Epithelial cell of proximal tubule (primary cell): ENCODE measurements at places on chromosomes 5 and 9.

DNA sequence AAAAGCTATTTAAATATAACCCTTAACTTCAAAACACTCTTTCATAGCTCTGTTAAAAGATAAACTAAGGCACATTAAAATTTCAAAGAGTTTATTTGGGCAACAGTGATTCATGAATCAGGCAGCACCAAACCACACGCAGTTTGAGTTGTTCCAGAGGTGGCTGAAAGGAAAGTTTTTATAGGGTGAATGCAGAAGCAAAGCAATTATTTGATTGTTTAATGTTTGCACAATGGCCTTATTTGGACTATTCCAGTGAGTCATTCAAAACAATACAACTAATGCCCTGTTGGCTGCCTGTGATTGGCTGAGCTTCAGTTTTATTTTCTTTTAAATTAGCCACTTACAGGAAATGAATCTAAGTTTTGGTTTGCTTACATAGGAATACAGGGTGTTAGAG, 125.3 kb downstream of the CEP120 start:
- DNase-seq, result no peak

GRCh38 chr5:150168864-150169263, 2.3 kb downstream of the CDX1 start:
- no peak for DNase-seq

GRCh38 chr5:36523926-36524325, 82.5 kb upstream of the SLC1A3 start:
- DNase-seq, result no peak

GRCh38 chr5:139747583-139748504, 47.8 kb upstream of the PSD2 start:
- DNase-seq, result no peak

- no peak for DNase-seq
Measured at GRCh38 chr9:81964218-81965171, 21.2 kb downstream of the SPATA31D3 start.

DNA sequence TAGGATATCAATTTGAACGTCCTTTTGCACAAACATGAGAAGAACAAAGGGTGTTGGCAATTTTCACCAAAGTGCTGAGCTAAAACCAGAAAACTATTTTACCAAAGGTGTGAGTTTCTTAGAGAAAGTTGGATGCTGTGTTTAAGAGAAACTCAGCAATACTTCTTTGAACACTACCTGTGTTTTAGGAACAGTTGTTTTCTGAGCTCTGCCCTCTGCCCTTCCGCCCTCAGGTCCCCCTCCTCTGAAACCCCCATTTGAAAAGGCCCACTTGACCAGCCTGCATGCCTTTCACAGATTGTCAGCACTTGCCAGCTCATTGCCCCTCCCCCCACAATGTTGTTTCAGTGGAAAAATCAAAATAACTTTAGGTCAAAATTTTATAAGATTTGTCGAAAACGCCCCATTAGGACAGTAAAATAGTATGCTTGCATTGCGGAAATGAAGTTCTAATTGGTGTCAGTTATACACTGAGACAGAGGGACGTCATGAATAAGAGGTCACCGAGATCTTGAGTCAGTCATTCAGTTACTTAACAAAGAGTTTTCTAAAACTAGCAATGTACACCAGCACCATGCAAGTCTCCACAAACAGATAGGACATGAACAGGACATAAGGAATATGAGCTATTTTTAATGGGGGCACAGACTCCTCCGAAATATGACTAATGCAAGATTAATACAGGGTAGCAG, 61.9 kb upstream of the IL7R start:
- no peak for DNase-seq

DNA sequence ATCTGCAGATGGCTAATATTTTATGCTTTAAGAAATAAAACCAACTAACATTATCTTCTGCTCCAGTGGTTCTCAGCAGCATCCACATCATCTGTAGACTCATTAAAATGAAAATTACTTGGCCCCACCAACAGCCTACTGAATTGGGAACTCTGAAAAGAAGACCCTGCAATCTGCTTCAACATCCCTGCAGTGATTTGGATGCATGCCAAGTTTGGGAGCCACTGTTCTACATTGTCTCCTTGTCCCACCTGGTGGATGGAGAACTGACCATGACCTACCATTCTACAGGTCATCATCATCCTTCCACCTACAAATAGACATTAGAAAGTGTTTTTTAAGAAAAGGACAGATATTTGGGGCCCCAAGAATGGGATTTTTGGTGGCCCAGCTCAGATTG, 71.1 kb downstream of the ACER2 start:
- no peak for DNase-seq

DNA sequence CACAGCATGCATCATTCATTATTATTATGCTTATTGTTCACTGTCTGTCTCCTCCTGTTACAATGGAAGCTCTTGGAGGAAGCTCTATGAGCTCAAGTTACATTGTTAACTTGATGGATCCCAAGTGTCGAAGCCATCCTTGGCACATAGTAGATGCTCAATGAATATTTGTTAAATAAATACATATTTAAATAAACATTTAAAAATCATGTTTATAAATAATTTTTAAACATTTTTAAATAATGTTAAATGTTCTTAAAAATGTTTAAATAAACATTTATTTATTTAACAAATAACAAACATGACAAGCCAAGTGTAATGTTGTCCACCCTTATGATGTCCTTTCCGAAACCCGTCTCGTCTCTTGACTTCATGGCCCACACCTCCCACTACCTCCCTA, 69.5 kb downstream of the USP20 start:
- no peak for DNase-seq

DNA sequence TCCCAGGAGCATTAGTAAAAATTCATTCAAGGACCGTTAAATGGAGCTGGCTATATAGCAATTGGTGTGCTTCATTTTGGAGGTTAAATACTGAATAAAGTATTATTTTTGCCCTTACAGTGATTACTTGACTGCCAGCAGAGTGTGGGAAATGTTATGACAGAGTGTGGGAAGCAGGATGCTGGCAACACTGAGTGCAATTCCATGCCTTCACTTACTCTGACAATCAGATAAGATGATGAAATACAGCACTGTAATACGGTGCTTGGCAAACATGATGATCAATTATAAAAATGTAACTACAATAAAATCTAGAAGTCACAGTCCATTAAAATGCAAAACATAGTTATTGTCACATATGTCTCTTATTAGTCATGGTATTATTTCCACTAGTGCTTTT, 651.3 kb downstream of the PTPRD start:
- no peak for DNase-seq

- DNase-seq, result no peak
Measured at GRCh38 chr9:126842977-126843799, 17.3 kb upstream of the ZBTB34 start.

GRCh38 chr5:78716206-78716605, 67.6 kb upstream of the LHFPL2 start:
- peak; percentile 79 for DNase-seq

DNA sequence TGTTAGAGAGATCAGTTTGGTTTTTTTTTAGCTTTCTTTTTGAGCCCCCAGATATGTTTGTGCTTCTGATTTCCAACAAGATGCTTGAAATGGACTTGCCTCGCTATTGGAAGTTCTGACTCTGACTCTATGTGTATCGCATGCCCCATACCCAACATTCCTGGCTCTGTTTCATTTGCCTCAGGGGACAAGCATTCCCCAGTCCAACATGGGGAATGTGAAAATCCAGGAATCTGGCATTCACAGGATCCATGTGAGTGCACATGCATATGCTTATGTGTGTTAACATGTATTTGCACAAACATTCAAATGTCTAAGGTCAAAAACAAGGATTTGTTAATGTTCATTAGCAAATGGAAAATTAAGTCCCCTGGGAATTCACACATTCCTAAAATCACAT, 233.9 kb downstream of the TLR4 start:
- peak; percentile 42 for DNase-seq

DNA sequence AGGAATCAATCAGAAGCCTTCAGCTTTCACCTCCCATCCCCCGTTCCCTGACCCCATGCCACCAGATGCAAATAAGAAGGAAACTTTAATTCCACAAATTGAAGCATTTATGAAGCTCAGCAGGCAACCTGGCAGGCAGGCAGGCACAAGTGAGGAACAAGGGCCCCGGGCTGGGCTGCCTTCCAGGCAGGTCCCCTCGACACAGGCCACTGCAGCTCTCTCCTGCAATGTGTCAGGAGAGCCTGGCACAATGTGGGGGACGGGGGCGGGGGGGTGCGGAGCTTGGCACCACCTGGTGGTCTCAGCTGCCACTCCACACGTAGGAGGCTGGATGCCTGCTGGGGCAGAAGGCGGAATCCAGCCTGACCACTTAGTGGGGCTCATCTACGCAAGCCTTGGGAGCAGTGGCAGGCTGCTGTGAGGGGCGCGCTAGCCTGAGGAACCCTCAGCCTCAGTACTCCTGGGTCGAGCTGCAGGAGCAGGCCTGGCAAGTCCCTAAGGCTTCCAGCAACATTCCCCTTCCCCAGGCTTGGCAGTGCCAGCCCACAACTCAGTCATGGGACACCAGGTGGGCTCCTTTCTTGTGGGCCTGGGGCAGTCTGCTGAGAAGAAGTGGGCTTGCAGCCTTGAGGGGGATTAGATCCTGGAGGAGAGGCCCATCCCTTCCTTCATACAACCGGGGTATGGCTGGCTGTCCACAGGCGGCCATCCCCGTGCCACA, 50.2 kb upstream of the KCNMB1 start:
- DNase-seq, result no peak

DNA sequence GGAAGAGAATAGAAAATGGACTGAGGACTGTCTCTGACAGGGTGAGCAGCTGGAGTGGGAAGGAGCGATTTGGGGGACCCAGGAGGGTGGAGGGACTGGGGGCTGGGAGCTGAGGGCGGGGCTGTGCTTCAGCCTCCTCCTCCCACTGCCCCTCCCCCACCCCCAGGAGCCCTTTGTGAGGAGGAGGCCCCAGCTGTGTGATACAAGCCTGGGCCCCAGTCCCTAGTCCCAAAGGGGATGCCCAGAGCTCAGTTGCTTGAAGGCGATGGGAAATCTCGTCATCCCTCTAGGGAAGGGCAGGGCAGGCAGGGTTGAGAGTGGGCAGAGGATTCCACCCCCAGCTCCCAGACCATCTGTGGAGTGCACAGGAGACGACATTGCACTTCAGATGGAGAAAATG, at the start of gene SPATA31E1:
Gene SPATA31E1, plus strand, starts transcription at position 251 of the 400 bp plus-strand sequence. Its CDS starts 15 bp downstream, at position 266.
- DNase-seq, result no peak

DNA sequence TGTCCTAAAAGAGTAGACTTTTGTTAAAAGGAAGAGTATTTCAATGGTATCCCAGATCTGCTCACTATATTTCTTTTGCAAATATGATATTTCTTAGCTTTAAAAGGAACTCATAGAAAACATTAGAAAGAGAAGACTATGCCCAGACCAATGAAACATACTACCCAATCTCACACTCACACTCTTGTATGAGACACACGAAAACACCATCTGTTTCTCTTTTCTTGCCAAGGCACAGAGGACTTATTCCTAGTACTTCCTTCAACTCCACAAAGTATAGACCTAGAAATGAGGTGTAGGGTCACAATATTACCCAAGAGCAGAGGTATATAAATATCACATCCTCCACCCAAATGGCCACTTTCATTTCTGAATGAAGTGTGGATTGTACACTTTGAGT, 292.4 kb upstream of the ACO1 start:
- DNase-seq, result no peak

GRCh38 chr5:40790947-40791593, 7.1 kb downstream of the PRKAA1 start:
- DNase-seq, result no peak

- DNase-seq, result no peak
Measured at GRCh38 chr9:93587651-93588347, 11.4 kb downstream of the PHF2 start.

DNA sequence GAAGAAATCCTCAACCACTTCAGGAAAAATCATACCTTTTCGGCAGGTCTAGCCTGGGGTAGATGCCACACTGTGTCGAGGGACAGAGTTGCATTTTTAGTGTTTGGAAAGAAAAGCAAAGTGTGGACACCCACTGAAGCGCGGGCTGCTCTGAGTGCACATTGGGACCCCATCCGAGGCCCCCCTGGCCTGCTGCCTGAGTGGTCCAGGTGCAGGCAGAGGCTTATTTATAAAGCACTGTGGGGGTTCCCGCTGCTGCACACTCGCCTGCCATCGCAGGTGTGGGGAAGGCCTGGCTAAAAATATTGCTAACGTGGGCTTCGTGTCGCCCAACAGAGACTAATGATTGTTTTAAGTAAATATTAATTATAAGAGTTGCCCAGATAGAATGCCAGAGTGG, 119.4 kb downstream of the CRB2 start:
- DNase-seq, result no peak

DNA sequence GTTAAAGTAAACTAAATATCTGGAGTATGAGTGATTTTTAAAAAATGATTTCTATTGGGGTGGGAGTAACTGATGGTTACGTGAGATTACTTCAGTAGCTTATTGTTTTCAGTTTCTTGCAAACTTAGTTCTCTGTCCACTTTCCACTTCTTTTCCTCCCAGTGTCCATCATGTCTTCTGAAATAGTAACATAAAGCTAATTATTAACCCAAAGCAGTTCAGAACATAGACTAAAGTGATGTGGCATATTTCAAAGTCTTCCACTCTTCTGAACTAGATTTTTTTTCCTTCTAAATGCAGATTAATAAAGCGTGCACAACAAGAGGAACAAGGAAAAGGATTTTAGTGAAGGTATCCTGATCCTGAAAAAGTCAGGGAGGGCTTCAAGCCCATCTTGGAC, 114.1 kb downstream of the MAN2A1 start:
- peak; percentile 27 for DNase-seq

DNA sequence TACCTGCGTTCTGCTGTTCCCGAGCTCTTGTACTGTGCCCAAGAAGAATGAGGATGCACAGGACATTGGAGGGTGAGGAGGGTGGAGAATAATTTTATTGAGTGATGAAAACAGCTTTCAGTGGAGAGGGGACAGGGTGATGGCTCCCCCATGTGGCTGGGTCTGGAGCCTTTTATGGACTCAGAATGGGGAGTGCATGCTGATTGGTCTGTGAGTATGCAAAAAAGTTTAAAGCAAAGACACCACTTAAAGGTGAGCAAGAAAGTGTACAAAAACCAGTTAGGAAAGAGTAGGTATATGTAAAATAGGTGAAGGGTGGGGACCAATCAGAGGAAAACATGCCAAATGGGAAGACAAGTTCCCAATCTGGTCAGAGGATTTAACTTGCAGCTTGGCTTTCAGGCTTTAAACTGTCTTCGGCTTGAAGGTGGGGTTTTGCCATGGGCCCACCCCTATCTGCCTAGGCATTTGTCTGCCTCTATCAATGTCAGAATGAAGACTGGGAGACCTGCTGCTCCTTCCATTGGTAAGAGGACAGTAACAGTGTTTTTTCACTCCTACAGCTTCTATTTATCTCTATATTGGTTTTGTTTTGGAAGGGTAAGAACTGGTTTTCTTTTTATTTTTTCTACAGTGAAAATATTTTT, 118.0 kb upstream of the RAI14 start:
- no peak for DNase-seq
